ENCODE measurements at places on chromosomes 5 and 9.

DNA sequence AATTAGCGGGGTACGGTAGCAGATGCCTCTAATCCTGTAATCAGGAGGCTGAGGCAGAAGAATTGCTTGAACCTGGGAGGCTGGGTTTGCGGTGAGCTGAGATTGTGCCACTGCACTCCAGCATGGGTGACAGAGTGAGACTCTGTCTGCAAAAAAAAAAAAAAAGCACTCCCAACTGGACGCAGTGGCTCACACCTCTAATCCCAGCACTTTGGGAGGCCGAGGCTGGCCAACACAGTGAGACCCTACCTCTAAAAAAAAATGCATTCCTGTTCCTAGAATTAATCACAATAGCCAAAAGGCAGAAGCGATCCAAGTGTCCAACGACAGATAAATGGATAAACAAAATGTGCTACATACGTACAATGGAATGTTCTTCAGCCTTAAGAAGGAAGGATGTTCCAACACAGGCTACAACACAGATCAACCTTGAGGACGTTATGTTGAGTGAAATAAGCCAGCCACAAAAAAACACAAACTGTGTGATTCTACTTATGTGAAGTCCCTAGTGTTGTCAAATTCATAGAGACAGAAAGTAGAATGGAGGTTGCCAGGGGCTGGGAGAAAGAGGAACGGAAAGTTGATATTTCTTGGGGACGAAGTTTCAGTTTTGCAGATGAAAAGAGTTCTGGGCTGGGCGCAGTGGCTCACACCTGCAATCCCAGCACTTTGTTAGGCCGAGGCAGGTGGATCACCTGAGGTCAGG is 13.8 kb downstream of the FAM78A start:
- DNase-seq = no peak

DNA sequence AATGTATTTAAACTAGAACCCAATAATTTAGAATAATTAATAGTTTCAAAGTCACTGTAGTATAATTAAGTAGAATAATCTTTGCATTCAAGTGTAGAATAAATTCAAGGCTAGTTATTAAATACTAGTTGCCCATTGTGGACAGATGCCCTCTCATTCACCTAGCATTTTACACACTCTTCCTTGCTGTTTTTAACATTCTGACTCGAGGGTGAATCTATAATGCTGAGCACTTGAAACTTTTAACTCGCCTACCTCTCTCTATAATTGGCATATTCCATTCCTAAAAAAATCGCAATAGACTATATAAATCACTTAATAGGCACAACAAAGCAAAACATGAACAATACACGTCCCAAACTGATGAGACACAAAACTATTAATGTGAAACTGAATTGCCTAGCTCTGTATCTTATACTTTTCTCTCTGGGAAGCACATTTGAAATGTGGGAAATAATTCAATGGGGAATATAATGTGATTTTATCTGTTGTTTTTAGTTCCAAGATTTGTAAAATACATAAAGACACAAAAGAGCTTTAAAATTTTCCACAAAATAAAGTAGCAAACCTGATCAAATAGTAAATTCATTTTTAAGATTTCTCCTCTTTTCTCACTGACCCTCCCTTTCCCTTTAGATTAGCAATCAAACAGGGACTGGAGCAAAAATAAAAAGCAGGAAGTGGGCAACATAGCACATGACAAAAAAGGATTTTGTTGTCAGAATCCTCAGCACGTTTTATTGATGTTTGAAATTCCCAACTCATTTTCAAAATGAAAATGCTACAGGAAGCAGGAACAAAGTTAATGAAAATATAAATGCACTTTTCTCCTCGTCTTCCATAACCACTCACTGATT is 295.6 kb downstream of the PDE4D start:
- DNase-seq = no peak

- DNase-seq = no peak
These were observed 458.0 kb downstream of the DMAC1 start for GRCh38 chr9:7341571-7341970.

DNA sequence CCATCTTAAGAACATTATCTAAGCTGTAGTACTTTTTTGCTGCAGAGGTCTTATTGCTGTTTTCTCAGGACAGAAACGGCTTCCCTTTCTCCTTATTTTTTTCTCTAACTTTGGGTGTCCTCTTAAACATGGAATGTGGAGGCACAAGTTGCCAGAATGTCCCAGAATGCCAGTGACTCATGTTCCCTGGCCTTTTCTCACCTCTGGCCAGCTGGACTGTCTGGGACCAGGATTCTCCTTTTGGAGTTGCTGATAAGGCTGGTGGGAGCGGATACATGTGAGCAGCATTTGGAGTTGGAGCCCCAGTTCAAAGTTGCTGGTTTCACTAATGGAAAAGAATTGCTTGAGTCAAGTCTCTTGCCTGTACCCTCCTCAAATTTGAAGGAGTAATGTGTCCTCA is 112.8 kb downstream of the ARHGAP26 start:
- DNase-seq = no peak

DNA sequence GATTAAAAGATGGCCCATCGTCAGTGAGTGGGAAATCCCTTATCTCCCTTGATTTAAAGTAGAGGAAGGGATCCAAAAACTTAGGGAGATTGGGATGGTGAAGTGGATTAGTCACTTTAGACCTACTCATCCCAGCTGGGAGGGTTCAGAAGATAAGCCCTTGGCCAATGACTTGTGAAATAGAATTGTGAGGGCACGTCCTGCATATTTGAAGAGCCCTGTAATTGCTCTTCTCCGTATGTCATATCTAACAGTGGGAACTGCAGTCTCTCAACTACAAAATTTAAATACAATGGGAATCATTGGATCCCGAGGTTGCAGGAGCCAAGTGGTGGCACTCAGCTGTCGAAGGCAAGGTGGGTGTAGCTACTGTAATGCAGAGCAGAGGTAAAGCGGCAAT is 65.4 kb upstream of the C9orf72 start:
- no peak for DNase-seq

DNA sequence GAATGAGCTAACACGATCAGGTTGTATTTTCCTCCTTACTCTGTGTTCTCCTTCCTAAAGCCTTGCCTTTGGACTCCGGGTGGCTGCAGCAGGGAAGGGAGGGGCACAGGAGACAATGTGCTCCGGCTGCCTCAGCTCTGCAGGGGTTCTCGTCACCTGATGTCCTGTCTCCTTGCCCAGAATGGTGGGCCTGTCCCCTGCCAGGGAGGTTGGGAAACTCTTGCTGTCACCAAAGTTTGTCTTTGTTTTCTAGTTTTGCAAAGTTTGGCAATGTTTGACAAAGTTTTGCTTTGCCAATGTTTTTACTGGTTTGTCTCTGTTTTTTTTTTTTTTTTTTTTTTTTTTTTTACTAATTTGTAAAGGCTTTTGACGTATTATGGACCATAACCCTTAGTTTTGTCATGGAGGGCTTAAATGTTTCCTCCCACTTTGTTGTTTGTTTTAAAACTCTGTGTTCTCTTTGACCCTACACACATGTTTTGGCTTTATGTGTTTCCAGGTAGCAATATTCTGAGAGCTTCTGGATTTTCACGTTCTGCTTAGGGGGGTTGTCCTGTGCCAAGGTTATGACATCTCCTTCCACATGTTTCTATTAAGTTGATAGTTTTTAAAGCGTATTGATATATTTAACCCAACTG is 49.3 kb downstream of the GADD45G start:
- DNase-seq = no peak

GRCh38 chr5:144950996-144951395 is 780.3 kb downstream of the KCTD16 start:
- no peak for DNase-seq

DNA sequence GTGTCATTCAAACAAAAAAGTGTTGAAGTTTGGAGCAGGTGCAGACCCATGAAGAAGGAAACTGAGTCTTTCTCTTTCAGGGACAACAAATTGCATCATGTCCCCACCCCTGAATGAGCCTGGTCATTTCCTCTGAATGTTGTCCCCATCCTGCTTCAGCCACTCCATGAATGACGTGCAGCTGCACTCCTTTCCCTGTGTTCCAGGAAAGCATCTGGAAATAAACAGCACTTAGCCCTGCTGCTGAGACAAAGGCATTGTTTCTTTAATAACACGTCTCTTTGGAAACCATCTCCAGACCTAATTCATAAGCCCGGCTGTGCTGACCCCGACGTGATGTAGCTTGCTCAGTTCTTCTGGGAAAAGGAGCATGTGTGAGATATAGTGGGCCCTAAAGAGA is 682.3 kb downstream of the BRINP1 start:
- DNase-seq = no peak

DNA sequence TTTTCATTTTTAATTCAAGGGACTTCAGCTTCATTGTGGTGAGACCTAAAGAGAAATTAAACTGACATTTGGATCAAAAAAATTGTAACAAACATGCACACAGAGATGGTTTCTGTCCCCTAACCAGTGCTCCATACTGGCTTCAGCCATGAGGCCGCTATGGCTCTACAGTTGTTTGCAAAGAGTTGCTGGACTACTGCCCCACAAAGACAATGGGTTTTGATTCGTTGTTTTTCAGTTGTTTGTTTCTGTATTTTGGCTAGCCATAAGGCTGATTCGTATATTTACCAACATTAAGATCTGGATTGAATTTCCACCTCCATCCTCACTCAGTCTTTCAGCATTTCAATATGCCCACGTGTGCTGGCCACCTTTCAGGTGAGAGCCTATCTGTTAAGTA is 163.7 kb upstream of the KIF2A start:
- no peak for DNase-seq

Measured in GM04504 (cell line).